Mesenchymal stem cell (in vitro differentiated cells and primary cell): ENCODE measurements at places on chromosomes 3 and 15.
A peak's percentile ranks its signal among the peaks of the same experiment; 100 is the strongest.

DNA sequence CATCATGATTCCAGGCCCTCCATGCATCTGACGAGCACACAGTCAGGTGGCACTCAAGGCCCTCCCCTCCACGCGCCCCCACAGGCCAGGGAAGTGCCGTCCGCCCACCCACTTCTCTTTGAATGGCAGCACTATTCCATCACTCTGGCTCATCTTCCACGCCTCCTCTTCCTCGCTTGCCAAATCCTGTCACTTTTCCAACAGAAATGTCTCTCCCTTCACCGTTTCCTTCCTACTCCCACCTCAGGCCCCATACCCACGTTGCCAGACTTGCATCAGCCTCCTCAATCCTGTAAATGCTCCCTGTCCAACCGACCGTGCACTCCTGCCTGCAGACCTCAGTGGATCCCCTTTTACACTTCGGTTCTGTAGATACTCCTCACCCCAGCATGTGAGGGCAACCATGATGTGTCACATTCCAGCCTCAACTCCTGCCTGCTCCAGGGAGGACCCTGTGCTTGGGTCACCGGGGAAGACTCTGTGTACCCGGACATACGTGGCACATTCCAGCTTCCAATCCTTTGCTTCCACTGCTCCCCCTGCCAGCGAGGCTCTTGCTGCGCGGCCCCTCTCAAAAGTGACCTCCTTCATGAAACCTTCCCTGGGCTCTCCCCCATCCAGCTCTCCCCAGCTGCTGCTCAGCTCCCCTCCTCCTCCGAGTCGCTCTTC is 29.6 kb downstream of the ADCY5 start:
- DNase-seq = no peak

DNA sequence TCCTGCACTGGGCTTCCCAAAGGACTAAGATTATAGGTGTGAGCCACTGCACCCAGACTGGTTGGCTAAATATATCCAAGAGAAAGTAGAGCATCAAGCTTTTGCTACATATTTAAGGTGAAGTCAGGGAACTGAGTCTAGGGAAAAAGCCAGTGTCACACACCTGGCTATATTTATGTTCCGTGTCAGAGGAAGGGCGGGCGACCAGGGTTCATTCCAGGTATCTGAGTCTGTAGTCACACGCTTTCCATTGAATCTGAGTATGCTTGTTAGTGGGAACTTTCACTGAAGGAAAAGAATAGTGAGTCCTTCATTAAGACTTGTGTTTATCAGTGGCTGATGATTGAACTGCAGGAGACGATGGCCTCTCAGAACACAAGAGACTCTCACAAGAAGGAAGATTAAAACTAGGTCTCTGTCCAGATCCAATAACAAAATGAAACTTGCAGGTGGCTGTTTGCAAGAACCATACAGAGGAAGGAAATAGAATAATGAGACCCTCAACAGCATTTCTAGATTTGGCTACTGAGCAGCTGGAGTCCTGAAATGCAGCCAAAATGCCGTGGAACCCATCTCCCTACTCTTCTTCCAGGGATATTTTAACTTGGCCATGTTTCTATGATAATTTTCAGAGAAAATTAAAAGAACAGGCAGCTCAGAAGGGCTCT is 276.3 kb downstream of the THSD4 start:
- no peak for DNase-seq

DNA sequence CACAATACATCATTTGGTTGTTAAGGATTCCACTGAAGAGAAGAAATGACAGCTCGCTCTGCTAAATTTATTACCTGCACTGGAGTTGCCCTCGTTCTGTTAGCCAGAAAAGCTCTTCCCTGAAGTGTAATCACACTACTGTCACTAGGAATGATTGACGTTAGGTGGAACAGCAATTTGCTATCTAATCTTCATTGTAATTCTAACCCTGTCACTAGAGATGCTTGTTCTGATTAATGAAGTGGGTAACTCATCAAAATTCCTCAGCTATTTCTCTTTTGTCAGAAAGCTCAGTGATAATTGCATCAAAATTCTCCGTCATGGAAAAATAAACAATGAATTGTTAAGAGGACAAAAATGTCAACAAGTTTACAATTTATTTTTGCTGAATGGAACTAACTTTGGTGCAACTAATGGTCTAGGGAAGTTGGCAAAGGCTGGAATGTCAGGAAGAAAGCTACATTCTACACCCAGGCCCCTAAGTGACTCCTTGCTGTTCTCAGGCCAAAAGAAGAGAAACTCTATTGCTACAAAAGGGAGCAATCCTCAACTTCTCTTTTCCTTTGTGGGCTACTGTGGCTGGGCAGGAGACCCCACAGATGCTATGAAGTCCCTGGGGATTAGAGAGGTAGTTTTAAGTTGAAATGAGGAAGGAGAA is 34.1 kb downstream of the CCDC191 start:
- no peak for DNase-seq

GRCh38 chr3:71625676-71626075 is 42.1 kb upstream of the FOXP1 start:
- no peak for DNase-seq

DNA sequence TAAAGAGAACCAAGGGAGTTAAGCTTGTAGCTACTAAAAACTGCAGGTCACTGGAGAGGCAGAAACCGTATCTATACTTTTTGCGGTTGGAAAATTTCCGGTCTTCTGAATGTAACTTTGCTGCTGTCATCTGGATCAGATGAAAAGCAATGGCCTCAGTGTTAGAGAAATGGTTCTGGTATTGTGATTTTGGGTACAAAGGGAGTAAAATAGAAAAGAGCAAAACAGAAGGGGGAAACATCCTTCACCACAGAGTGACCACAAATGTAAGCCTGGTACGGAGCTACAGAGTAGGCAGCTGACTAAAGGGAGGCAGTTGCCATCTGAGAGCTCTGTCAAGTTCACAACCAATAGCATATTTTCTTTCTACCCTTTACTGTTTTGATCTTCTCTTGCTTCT is 5.6 kb downstream of the CD96 start:
- no peak for DNase-seq

DNA sequence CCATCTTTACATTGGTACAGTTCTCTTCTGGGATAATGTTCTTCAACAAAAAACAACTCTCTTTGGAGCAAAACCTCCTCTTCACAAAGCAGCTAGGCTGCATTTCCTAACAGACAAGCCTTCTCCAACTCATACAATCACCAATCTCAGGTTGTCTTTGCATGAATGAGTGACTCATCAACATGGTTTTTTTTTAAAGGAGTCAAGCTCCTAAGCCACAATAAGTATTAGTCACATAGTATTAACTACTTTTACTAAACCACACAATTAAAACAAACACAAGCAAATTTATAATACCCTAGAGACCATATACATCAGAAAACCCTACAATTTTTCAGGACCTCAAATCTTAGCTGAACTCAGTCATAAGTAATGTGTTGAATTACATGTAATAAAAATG is 137.4 kb downstream of the TBC1D5 start:
- DNase-seq = peak; percentile 80

GRCh38 chr3:45904931-45905330 is 18.6 kb downstream of the CCR9 start:
- no peak for DNase-seq

GRCh38 chr3:171257251-171258203 is 202.7 kb downstream of the TNIK start:
- DNase-seq = no peak

GRCh38 chr3:145776782-145777408 is 384.1 kb downstream of the PLOD2 start:
- DNase-seq = peak; percentile 55

DNA sequence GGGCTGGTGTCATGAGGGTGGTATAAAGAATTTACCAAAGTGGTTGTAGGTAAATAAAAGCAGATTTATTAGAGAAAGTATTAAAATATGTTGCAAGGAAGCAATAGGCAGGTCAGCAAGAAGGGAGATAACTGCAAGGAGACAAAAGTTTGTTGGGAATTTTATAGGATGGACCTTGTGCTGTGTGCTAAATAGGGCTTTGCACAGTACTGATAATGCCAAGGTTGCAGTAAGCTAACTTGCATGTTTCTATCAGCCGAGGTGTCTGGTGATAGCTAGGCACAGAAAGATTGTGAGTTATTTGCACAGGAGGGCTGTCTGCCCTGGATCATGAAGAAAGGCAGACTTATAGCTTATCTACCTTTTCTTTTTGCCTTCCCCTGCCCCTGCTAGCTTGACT is 102.5 kb upstream of the SPRED1 start:
- no peak for DNase-seq

- no peak for DNase-seq
Measured at GRCh38 chr3:157051055-157051454, 108.9 kb downstream of the CCNL1 start.

- peak; percentile 81 for DNase-seq
Measured at GRCh38 chr3:172323894-172324610, 124.2 kb downstream of the GHSR start.

- no peak for DNase-seq
Measured at GRCh38 chr3:50210510-50211367, 5.7 kb downstream of the SLC38A3 start.

GRCh38 chr3:55923207-55923606 is 436.1 kb upstream of the WNT5A start:
- DNase-seq = no peak

DNA sequence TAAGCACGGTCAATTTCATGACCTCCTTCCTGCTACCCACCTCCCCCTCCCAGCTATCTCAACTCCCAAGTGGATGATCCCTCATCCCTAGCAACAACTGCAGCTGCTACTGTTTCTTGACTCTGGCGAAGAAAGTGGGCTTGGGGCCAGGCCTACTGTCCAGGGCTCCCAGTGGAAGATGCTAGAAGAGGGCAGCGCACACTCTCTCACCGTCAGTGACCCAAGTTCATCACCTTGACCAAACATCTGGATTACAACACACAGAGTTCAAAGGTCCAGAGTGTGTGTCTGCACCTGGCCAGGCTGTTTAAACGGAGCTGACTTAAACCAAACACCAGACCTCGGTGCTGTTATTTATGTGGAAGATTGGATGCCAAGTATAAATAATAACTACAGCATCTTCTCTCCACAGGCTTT is 385.6 kb downstream of the SHQ1 start:
- no peak for DNase-seq

- DNase-seq = peak; percentile 53
Measured at GRCh38 chr15:100958326-100959065, 39.3 kb downstream of the LRRK1 start.

DNA sequence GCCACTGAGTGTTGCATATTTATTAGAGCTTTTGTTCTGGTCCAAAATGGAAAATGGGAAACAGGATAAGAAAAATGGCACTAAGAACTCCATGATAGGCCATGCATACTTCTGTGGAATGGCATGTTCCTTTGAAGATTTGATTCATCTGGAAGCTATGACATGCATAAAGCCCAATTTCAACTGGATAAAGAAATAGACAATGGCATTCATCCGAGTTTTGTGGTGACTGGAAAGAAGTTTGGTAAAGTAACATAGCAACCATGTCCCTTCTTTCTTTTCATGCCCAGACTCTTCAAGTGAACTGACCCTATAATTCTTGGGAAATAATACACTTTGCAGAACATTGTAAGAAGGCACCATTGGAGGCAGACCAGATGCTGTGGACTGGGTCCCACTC is 368.4 kb upstream of the IL12A start:
- DNase-seq = no peak

GRCh38 chr3:30547716-30548115 is 58.7 kb upstream of the TGFBR2 start:
- no peak for DNase-seq

GRCh38 chr3:57646723-57647122 is 46.2 kb downstream of the DENND6A start:
- DNase-seq = peak; percentile 20

GRCh38 chr3:194212845-194213331 is 76.9 kb downstream of the HES1 start:
- DNase-seq = no peak

DNA sequence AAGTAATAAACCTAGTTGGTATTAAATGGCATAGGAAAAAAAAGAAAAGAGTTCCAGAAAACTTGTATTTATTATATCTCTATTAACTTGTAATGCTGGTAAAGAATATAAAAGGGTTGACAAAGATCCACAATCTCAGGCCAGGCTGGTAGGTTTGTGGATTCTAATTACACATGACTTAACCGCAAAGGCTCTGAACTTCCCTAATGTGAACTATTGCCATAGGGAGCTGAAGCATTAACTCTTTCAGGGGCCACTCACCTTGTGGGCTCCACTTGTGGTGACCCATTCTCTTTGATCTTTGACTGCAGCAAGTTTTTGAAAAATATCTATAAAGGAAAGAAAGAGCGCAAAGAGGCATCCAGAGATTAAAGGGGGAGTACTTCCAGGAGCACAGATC is 58.5 kb downstream of the NEK10 start:
- no peak for DNase-seq

DNA sequence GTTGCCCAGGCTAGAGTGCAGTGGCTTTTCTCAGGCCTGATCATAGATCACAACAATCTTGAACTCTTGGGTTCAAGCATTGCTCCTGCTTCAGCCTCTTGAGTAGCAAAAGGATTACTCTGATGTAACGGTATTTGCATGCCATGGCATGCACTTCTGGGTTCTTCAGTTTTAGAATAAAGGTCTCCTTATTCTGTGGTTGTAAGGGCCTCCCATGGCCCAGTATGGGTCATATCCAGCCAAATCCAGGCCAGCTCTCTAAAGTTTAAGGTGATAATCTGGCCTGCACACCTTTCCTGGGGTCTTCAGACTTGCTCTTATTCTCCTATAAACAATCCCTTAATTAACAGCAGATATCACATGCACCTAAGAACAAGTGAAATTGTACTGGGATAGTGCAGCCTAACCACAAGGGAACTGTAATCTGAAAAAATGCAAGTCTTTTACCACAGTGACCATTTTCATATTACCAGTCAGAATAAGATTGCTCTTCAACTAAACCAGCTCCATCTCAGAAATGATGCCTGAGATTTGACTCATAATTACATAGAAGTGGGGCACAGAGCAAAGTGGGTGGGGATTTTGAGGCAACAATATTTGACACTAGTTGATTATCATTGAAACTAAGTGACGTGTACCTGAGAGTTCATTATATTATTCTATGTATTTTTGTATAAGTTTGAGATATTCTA is 25.4 kb downstream of the COMMD2 start:
- DNase-seq = no peak

GRCh38 chr3:29353807-29354206 is 72.9 kb downstream of the RBMS3 start:
- DNase-seq = no peak

GRCh38 chr15:69842851-69843250 is 254.9 kb downstream of the TLE3 start:
- DNase-seq = no peak

GRCh38 chr15:72923289-72923688 is 129.0 kb upstream of the NEO1 start:
- DNase-seq = no peak

GRCh38 chr15:36882487-36883131 is 217.7 kb downstream of the MEIS2 start:
- DNase-seq = peak; percentile 35

DNA sequence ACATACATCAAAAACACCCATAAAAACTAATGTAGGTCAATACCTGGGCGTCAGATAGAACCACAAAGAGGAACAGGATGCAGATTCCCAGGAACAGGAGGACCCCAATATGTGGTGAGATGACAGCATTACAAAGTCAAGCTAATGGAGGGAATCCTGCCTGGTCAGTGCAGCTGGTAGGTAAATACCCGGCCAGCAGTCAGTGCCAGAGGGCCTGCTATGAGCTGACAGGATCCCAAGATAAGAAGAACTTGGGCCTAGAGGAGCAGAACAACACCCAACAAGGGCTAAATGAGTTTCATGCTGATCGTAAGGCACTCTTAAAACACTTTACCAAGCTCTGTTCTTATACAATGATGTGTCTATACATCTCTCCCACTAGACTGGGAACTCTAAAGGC is 61.2 kb upstream of the KCNMB2 start:
- peak; percentile 30 for DNase-seq

- peak; percentile 77 for DNase-seq
Measured at GRCh38 chr15:62824111-62825015, 218.2 kb upstream of the TPM1 start.
